ENCODE measurements at places on chromosomes 1 and 21.

- DNase-seq: peak; percentile 85
These were observed 9.5 kb upstream of the B3GALNT2 start for GRCh38 chr1:235513495-235514366.

- DNase-seq: no peak
These were observed 91.8 kb downstream of the KCNN3 start for GRCh38 chr1:154778275-154778674.

DNA sequence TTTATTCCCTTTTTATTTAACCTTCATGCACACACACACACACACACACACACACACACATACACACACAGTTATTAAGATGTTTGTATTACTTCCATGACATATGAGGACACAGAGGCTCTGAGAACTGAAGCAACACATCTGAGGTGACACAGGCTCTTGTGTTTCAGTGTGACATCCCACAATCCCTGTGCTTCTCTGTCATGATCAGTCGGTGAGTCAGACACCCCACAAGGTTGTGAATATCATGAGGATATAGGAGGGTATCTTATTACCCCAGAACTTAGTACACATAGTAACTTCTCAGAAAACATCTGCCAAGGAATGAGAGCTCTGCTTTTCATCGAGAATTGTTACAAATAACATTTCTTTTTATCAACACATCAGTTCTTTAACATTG, 459.3 kb downstream of the PLPP3 start:
- DNase-seq: no peak

GRCh38 chr21:35606146-35606545, 454.2 kb downstream of the SETD4 start:
- DNase-seq: no peak

- DNase-seq: no peak
These were observed 137.0 kb downstream of the LRRC53 start for GRCh38 chr1:74375376-74375775.

- no peak for DNase-seq
These were observed 4.9 kb upstream of the OTUD3 start for GRCh38 chr1:19877181-19877750.

GRCh38 chr1:26882696-26883463, 7.2 kb downstream of the GPN2 start:
- DNase-seq: no peak

DNA sequence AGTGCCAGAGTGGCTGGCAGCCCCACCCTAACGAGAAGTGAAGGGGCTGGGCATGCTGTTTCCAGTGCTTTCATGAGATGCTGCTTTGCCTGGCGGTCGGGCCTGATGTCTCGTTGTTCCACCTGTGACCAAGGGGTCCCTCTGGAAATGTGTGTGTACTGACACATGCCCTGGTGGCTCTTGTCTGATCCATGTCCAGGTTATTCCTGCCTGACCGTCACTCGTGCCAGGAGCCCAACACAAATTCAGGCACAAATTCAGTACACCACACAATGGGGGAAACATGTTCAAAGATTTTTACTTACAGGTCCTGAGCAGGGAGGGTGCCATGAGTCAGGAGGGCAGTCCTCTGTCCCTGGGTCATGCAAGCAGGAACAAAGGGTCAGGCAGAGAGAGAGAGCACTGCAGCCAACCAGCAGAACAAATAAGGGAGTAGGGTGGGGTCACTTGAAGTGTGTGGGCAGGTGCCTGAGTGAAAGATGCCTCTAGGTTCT, 76.3 kb downstream of the ADARB1 start:
- DNase-seq: no peak

- DNase-seq: no peak
These were observed 1.5 kb upstream of the SLC25A24 start for GRCh38 chr1:108201687-108202086.

DNA sequence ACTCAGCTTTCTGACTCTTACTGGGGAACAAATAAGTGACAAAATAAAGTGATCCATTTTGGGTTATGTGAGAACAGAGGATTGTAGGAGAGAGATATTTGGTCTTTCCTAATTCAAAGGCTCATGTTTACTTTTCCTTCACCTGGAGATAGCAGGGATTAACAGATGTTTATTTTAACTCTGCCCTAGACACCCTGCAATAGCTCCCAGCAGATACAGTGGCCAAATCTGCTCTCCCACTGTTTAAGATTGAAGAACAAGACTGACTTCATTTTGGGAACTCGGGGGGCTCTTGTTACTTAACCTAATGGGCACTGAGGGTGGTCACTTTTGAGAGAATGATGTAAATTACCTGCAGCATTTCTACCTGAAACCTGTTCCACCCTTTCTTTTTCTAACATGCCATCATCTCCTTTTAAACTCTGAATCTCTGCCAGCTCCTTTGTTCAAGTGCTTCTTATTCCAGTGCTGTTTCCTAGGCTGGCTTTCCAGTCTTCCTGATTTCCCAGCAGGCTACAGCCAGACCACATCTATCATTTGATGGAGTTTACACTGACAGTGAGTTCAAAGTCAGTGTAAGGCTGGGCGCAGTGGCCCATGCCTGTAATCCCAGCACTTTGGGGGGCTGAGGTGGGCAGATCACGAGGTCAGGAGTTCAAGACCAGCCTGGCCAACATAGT, 90.0 kb downstream of the SELENOF start:
- no peak for DNase-seq

DNA sequence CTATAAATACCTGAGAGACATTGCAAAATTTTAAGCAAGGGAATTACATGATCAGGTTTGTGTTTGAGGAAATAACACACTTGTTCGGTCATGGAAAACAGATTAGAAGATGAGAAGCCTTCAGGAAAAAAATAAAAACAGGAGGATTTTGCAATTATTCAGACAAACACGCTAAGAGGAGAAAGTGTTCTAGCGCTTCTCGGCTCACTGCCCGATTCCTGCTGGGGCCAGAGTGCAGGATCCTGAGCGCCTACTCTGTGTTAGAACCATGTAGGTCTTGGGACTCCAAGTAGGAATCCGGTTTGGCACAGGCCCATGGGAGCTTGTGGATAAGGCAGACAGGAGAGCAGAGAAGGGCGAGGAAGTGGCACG, 8.1 kb upstream of the PRELP start:
- DNase-seq: no peak

- DNase-seq: no peak
These were observed 243.0 kb downstream of the C1orf94 start for GRCh38 chr1:34419663-34420136.

DNA sequence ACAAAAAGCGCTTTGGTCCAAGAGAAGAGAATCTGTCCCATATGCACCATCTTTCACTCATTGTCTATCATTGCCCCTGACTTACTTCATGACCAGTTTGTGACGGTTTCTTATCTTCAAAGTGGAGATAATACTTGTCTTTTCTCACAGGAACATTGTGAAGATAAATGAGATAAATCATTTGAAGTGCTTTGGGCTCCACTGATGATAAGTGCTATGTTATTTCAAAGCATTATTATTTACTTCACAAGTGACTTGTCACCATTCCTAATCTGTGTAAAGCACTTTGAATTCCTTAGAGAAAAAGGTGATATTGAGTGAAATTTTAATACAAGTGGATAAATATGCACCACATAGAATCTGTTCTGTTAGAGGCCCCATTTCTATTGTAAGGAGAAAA, 731.6 kb upstream of the PTBP2 start:
- no peak for DNase-seq

GRCh38 chr1:183417772-183418491, at the start of gene NMNAT2:
Gene NMNAT2, minus strand, starts transcription at chr1:183418380. Its CDS starts 113 bp downstream, at chr1:183418267.
- no peak for DNase-seq

All from hematopoietic multipotent progenitor cell treated with erythropoietin and hydrocortisone succinate and interleukin-3 and kit ligand, for 8 days (in vitro differentiated cells).